ENCODE measurements at places on chromosomes 7 and 10.
A peak's percentile ranks its signal among the peaks of the same experiment; 100 is the strongest.

GRCh38 chr10:6089334-6090219, 743 bp downstream of the RBM17 start:
- peak; percentile 41 for DNase-seq

GRCh38 chr10:4718544-4718943, 107.5 kb upstream of the AKR1E2 start:
- no peak for DNase-seq

DNA sequence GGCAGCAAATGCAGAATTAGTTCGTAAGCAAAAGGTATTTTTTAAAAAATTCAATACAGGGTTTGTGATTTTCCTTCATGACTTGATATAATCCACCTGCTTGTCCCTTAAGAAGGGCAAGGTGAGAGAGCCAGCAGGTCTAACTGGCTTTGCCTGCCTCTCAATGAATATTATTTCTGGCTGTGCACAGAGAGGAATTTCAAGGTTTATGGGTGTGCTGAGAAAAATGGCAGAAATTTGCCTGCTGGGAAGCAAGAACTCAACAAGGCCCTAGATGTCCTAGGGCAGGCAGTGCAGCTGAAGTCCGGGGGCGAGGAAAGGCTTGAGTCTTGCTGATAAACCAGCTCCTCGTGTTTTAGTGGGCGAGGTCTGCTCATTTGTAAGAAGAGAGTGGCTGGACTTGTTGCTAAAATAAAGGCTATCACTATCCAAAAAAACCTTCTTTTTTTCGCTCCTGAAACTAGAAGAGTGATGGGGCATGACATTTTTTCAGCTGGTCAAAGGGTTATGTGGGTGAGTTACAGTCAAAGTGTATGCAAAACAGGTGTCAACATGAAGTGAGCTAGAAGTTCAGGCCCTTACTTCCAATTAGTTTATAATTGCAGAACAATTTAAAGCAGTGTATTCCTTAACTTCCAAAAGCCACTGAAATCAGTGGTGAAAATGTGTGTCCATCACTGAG, 385.8 kb upstream of the KLF6 start:
- DNase-seq = no peak

DNA sequence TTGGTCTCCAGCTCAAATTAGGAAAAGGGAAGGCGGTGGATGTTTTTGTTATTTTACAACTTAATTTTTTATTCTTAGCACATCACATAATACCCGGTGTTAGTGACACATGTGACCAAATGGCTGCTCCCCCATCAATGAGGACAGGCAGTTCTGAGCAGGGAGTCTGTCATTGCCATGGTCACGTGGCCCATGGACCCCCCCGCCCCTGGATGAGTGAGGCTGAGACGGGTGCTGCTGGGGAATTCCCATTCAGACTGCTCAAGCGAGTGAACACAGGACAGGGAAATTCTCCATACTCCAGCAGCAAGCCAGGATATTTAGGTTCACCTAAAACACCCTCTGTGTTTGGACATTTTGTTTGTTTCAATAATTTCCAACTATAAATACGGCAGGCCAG, 34.7 kb upstream of the SLC35B4 start:
- DNase-seq = no peak

Measured in left hindlimb (tissue), 1 donor.